Esophagus squamous epithelium (tissue), 5 donors: ENCODE measurements at places on chromosomes 1 and 21.

DNA sequence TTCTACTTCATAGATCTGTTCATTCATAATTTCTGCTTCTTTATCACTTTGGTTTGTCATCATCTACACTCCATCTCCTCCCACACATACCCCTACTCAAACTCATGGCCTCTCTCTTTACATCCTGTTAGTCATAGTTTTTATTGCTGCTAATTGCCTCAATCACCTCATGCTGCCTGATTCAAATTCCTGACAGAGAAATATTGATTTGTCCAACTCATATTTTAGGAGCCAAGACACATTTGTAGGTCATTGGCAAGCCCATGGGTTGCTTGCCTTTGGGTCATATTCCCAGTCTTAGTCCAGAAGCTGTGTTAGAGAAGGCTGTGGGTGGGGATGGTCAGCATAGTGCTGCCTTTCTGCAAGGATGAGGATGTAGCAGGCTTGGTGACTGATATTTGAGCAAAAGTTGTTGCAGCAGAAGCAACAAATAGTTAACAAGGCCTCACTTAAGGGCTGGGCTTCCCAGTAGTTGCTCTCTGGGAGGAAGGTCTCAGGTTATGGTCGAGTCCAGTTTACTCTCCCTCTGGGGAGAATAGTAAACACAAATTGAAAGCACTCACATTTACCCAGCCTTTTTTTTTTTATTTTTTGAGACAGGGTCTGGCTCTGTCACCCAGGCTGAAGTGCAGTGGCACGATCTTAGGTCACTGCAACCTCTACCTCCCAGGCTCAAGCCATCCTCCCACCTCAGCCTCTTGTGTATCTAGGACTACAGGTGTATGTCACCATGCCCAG lies 22.4 kb upstream of the EPS15 start:
- DNase-seq: no peak

DNA sequence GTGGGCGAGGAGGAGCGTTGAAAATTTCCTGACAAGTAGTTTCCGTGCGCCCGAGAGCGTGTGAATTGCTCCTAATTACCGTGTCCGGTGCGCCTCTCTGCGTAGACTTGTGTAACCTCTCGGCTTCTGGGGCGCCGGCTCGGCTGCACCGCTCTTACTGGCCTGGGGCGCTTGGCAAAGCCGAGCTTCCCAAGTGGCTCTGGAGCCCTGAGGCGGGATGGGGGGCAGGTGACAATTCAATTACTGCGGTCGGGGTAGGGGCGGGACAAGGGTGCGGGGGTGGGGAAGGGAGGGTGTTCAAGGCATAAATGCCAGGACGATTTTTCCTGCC lies 392 bp upstream of the DMRTA2 start:
- DNase-seq: no peak

DNA sequence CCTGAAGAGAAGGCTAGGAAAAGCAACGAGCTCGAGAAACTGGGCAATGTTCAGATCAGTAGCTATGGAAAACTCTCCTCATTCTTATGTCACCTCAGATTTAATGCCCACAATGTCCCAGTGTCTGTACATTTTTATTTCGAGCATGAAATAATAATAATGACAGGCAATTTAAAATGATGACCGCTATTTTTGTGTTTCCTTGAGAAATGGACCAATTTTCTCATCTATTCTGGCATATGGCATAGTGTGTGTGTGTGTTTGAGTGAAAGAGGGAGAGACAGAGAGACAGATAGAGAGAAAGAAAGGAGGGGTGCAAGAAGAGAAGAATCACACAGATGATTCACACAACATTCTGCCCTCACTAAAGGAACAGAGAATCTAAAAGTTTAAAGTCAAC lies 119.1 kb upstream of the C1orf21 start:
- DNase-seq: no peak

DNA sequence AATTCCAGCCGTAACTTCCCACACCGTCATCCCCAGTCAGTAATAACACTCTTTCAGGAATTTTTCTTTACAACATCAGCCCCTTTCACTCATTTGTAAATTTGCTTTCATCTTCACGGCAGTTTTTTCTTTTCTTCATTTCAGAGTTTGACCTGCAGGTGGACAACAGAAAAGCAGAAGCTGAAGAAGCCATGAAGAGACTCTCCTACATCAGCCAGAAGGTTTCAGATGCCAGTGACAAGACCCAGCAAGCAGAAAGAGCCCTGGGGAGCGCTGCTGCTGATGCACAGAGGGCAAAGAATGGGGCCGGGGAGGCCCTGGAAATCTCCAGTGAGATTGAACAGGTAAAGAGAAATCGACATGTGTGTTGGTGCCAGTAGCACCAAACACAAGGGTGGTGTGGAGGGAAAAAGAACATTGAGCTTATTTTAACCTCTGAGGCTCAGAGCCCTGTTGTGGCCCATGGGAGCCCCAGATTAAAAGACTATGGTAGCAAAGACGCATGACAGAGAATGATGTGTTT lies 53.2 kb downstream of the LAMC2 start:
- no peak for DNase-seq

DNA sequence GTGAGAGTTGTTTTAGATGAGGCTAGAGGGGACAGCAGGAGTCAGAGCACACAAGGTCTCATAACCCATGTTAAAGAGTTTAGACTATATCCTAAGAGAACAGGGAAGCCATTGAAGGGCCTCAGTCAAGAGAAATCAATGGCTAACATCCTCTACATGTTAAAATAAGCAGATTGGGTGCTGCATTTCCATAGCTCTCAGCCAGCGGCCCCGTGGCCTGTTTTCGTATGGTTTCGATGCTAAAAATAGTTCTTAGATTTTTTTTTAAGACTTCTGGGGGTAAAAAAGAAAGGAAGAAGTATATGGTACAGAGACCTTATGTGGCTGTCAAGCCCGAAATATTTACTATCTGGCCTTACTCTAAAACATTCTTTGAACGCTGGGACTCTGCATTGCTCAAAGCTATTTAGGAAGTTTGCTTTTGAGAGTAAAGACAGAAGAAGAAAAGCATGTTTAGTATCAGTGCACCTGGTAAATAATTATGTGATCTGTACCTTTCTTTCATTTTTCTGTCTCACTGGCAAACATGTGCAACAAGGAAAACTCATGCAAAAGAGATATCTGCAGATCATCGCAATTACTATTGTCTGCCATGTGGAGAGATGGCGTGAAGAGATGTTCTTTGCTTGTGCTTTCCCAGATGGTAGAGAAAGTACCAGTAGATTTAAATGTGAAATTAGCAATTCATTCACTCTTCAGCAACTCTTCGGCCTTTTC lies 8.4 kb downstream of the PDIK1L start:
- no peak for DNase-seq

DNA sequence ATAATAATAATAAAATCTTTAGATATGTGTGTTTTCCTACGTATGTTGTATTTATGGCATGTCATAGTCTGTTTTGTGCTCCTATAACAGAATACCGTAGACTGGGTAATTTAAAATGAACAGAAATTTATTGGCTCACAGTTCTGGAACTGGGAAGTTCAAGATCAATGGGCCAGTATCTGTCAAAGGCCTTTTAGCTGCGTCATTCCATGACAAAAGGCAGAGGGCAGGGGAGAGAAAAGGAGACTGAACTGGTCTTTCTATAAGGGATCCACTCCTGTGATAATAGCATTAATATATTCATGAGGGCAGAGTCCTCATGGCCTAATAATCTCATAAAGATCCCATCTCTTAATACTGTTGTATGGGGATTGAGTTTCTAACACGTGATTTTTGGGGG lies 7.1 kb upstream of the SFT2D2 start:
- no peak for DNase-seq

DNA sequence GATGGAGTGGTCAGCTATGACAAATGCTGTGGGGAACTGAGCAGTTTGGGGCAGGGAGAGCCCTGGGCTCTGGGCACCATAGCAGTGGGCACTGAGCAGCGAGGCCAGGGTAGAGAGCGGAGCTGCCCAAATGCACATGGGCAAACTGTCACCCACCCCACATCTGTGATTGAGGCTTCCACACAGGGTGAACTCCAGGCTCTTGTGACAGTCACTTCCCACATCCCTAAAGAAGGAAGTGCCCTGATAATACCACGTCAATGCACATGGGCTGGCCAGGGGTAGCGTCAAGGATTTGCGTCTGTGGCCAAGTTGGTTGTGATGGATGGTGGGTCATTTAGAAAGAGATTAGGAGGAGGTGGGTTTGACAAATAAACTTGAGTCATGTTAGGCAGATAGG lies 2.6 kb upstream of the GUCA2B start:
- DNase-seq: no peak

GRCh38 chr21:38597421-38597820 lies 99.1 kb upstream of the ERG start:
- no peak for DNase-seq

DNA sequence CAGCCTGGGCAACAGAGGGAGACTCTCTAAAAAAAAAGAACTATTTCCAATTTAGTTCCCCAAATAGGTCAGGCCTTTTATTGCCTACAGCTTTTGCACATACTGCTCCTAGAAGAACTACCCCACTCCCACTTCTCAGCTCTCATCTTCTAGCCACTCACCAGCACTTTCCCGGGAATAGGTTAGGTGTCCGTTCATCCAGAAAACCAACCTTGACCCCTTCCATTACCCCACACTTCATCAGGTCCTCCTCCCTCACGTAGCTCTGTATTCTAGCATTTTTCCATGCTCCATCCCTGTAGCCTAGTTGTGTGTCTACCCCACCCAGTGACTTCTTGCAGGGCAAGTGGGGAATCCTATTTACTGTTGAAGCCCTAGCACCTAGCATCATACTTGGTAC lies 42.6 kb downstream of the C8B start:
- no peak for DNase-seq

- no peak for DNase-seq
Observed at GRCh38 chr21:45335151-45335760, 47.6 kb upstream of the POFUT2 start.

GRCh38 chr1:204924013-204924759 lies 53.5 kb downstream of the NFASC start:
- no peak for DNase-seq

GRCh38 chr1:150299716-150300115 lies 6.1 kb downstream of the MRPS21 start:
- no peak for DNase-seq

GRCh38 chr21:17853393-17854275 lies 34.5 kb upstream of the C21orf91 start:
- no peak for DNase-seq

GRCh38 chr1:110176299-110176956 lies 26.1 kb downstream of the SLC6A17 start:
- DNase-seq: no peak

GRCh38 chr1:231959225-231959884 lies 332.8 kb downstream of the DISC1 start:
- no peak for DNase-seq

- DNase-seq: no peak
Observed at GRCh38 chr1:34639701-34640100, 115.1 kb upstream of the GJB5 start.

- no peak for DNase-seq
Observed at GRCh38 chr1:173876732-173877131, 8.6 kb downstream of the ZBTB37 start.

DNA sequence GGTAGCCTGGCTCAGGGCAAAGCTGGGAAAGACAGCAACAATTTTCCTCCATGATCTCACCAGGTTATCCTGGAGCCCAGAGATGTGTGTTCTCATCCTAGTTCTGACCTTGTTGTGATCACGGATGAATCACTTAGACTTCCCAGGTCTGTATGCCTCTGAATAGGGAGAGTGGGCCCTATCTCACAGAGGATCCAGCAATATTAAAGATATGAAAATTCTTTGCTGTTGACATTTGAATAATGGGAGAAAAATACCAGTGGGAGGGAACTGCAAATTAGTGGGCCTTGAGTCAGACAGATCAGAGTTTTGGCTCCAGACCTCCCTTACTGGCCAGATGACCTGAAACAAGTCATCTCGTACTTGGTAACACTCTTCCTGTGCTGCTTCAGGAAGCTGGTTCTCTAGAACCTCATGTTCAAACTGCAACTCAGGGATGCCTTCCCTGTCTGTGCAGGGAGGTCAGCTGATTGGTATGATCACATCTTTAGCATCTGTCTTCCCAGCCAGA lies 32.8 kb upstream of the RNF19B start:
- no peak for DNase-seq

DNA sequence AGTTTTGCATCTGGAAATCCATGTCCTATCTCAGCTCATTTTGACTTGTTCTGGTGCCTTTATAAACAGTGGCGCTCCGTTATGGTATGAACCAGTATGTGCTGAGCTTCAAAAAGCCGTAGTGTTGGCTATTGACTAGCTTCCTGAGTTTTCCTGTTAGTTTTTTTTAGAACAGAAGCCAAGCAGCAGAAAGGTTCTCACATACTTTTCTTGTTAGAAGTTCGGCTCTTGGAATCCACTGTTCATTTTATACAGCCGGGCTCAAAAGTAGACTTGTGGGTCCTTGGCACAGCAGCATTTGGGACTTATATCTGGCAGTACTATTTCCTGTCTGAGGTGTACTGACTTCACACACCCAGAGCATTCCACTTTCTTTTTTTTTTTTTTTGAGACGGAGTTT lies 63.8 kb downstream of the TBCE start:
- no peak for DNase-seq

- DNase-seq: no peak
Observed at GRCh38 chr1:59384443-59384842, 87.5 kb downstream of the FGGY start.

GRCh38 chr1:208044589-208045462 lies 133.9 kb upstream of the CD34 start:
- no peak for DNase-seq

DNA sequence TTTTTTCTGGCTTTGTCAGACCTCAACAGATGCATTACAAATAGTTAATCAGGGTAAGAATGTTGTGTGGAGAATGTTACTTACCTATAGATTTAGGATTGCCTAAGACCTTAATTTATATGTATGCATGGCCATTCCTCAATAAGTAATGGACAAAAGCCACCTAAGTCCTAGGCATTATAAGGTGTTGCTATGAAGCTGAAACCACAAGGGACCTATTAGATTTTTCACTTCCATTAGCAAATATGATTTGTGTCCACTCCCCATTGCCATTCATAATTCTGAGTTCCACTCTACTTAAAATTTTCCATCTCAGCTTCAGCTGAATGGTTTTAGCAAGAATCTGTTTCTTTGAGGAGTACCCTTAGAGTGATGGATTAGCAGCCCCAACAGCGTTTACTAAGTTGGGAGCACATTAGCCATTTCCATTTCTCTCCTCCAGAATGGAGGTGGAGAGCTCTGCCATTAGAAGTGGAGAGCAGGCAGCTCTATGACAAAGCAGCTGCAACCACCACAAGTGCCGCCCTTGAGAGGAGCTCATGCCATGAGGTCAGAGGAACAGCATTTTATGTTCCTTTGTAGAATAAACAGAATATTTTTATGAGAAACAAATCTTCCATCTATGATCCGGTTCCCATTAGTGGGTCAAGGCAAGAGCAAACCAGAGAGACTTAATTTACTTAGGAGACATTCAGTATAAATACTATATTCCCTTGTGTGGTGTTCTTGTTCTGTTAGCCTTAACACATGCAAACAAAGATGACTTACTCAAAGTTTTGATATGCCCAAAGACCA lies 28.9 kb upstream of the C1orf87 start:
- no peak for DNase-seq

DNA sequence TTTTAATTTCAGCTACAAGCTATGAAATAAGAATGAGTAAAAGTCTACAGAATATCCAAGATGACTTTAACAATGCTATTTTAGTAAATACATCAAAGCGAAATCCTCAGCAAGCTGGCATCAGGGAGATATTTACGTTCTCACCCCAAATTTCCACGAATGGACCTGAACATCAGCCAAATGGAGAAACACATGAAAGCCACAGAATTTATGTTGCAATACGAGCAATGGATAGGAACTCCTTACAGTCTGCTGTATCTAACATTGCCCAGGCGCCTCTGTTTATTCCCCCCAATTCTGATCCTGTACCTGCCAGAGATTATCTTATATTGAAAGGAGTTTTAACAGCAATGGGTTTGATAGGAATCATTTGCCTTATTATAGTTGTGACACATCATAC lies 13.7 kb upstream of the CLCA1 start:
- no peak for DNase-seq

GRCh38 chr1:239197871-239198270 lies 188.5 kb upstream of the CHRM3 start:
- DNase-seq: no peak
